ENCODE measurements at places on chromosomes 12 and 14.

DNA sequence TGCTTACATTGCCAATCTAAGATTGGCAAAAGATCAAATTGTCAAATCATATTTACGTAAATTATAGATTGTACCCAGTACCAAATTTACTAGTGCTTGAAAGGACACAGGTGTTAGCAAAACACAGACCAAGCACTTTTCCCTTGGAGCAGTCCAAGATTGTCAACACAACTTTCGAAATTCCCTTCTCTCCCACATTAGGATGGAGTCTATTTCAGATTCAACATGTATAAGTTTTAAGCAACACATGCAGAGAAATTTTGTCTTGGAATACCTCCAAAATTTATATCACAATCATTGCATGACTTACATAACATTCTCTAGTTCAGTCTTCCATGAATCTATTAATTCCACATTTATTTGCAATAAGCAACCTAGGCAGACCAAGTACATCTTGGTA is 74.9 kb upstream of the SLCO1C1 start:
- DNase-seq, result no peak

GRCh38 chr14:102994689-102995088 is 62.7 kb downstream of the CDC42BPB start:
- DNase-seq, result no peak

DNA sequence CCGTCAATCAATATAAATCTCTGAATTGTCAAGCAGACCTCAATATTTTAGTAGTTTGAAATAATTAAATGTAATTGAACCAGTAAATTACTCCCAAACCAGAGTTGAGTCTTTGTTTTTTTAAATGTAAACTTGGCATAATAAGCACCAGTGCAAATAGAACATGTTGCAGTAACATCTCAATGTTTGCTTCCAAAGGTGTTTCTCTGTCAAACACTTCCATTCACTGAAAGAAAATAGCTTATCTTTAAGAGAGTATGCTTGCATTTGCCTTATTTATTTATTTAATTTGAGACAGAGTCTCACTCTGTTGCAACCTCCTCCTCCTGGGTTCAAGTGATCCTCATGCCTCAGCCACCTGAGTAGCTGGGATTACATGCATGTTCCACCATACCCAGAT is 39.9 kb upstream of the EGLN3 start:
- no peak for DNase-seq

DNA sequence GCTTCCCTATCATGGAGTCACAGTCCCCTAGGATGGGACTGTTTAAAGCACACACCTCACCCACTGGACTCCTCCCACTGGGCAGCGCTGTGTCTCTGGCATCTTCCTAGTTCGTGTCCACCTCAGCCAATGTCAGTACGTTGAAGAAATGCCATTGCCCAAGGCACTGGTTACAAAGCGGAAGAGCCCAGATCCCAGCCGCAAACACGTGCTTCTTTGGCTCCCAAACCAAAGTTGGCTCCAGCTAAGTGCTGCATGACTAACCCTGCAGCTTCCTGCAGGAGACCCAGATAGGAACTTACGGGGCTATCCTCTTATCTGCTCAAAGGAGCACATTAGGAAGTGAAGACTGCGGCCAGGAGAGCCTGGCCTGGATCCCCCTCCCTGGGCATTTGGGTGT is 9.3 kb downstream of the SYNE3 start:
- no peak for DNase-seq

DNA sequence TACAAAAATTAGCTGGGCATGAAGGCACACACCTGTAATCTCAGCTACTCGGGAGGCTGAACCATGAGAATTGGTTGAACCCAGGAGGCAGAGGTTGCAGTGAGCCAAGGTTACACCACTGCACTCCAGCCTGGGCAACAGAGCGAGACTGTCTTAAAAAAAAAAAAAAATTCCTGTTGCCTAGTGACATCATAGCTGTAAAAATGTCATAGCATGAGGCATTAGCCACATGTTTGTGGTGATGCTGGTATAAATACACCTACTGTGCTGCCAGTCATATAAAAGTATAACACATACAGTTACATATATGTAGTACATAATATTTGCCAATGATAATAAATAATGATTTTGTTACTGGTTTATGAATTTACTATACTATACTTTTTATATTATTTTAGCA is 22.2 kb downstream of the SLC41A2 start:
- no peak for DNase-seq

DNA sequence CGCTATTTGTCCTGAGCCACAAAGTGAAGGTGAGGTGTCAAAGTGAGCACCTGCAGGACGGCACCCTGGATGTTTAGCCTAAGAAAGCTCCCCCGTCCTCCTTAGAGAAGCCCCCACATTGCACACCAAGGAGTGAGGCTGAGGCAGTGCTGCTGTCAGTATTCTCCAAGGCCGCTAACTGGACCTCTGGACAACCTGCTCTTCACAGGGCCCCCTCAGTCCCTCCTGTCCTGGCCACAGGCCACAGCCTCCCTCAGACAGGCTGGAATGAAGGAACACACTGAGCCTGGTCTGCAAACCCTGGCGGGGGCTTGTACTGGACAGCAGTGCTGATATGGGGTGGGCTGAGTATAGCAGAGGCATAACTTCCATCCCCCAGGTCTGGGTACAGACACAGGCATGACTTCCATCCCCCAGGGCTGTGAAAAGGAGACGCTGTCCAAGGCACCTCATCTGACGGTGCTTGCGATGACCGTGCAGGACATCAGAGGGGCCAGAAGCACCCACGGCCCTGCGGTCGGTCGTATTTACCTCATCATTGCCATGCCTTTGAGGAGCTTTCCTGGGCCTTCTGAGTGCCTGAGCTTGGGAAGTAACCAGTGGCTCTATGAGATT is 82.4 kb upstream of the DIO3 start:
- DNase-seq, result peak; percentile 6

- DNase-seq, result no peak
Observed at GRCh38 chr14:56949828-56950227, 139.5 kb upstream of the OTX2 start.

DNA sequence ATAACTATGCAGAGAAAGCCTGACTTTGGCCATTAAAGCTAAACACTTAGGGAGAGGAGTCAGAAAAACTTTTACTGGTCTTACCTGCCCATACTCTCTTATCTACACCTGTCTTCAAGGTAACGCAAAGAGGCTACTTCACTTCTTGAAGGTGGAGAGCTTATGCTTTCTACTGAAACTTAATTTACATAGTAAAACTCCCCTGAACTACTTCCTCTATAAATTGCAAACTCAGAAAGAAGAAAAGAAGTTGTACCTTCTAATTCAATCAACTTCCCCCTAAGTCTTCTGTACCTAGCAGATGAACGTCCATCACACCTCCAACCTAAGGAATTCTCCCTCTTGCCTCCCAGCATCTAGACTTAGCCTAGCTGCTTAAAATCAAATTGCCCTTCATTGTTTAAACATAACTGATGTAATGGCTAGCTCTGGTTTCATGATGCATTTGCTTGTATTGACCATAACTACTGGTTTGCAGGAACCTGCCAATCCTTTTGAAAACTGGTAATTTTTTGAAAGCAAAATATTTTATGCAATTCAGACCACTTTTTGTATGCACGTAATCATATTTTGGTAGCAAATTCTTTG is 87.7 kb downstream of the STON2 start:
- DNase-seq, result no peak

- no peak for DNase-seq
Observed at GRCh38 chr12:106883426-106883825, 72.3 kb upstream of the TMEM263 start.

DNA sequence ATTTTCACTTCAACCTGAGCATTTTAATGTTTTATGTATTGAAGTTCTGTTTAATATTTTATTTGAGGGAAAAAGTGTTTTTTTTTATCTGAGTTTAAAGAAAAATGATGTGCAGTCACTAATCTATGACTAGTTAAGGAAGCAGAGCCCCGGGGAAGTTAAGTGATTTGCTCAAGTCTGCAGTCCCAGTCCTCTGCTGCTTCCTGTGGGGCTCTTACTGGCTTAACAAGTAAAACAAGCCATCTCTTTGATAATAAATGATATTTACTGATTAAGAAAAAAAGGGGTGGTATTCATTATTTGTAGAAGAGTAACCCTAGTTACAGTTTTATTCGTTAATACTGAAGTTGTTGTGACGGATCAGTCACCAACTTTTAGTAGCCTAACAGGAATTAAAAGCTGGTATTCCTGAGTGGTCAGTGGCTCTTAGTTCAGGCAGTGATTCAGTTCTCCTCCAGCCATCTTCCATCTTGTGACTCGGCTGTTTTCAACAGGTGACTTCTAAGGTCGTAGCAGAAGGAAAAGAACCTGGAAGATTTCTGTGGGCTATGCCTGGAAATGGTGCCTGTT is 21.7 kb downstream of the BICDL1 start:
- DNase-seq, result no peak

- no peak for DNase-seq
Observed at GRCh38 chr14:95948558-95948981, 71.9 kb downstream of the TUNAR start.

GRCh38 chr14:51644217-51644933 is 7.3 kb upstream of the FRMD6 start:
- DNase-seq, result no peak

GRCh38 chr12:57196439-57196838 is 20.2 kb upstream of the NXPH4 start:
- DNase-seq, result no peak

DNA sequence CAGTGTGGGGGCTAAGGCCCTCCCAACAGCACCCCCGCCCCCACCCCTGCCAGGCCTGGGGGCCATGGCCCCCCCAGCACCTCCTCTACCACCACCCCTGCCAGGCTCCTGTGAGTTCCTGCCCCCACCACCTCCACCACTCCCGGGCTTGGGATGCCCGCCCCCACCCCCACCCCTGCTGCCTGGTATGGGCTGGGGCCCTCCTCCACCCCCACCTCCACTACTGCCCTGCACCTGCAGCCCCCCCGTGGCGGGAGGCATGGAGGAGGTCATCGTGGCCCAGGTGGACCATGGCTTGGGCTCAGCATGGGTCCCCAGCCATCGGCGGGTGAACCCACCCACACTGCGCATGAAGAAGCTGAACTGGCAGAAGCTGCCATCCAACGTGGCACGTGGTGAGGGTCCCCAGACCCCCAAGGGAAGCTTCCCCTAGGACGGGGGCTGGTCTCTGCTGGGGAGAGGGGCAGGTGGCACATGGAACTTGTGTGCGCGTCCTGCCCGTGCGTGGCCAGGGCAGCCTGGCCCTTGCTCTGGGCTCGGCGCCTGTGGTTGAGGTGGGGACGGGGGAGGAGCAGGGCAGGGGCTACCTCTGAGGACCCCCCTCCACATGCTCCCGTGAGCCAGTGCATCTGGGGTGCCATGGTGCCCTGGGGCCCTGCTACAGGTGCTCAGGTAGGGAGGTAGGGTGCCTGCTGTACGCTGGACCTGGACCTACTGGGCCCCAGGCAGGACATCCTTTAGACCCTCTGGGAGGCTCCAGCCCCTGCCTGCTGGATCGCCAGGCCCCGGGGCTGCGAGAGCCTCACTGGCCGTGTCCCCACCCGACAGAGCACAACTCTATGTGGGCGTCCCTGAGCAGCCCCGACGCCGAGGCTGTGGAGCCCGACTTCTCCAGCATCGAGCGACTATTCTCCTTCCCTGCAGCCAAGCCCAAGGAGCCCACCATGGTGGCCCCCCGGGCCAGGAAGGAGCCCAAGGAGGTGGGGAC is 16.1 kb upstream of the ADSS1 start:
- no peak for DNase-seq

DNA sequence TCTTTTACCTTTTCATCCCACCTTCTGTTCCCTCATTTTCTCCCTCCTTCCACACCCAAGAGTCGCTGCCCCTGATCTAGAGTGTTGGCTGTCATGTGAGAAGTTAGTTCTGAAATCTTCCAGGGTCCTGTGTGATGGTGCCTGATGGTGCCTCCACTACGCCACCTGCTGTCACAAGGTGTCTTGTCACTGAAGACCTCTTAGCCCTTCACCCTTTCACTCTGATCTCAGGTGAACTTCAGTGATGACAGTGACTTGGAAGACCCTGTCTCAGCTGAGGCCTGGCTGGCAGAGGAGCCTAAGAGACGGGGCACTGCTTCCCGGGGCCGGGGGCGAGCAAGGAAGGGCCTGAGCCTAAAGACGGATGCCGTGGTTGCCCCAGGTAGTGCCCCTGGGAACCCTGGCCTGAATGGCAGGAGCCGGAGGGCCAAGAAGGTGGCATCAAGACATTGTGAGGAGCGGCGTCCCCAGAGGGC is 7.6 kb upstream of the PFDN5 start:
- peak; percentile 80 for DNase-seq

DNA sequence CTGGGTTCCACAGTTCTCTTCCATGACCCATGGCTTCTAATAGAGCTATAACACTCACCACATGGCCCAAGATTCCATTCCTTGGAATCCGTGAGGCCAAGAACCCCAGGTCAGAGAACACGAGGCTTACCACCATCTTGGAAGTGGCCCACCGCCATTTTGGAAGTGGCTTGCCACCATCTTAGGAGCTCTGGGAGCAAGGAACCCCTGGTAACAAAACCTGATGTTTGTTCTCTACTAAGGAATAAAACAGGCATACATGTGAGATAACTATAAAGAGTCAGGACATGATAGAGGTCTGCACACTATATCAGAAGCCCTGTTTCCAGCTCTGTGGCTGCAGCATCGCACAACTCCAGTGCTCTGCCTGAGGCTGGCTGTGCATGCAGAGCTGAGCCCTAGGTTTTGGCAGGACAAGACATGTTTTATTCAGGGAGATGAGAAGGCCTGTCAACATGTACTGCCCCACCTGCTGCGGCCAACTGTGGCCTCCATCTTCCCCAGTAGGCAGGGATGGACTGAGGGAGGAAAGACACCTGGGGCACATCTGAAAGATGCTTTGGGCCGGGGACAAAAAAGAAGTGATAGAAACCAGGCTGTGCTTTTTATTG is 344.9 kb downstream of the DAD1 start:
- no peak for DNase-seq

DNA sequence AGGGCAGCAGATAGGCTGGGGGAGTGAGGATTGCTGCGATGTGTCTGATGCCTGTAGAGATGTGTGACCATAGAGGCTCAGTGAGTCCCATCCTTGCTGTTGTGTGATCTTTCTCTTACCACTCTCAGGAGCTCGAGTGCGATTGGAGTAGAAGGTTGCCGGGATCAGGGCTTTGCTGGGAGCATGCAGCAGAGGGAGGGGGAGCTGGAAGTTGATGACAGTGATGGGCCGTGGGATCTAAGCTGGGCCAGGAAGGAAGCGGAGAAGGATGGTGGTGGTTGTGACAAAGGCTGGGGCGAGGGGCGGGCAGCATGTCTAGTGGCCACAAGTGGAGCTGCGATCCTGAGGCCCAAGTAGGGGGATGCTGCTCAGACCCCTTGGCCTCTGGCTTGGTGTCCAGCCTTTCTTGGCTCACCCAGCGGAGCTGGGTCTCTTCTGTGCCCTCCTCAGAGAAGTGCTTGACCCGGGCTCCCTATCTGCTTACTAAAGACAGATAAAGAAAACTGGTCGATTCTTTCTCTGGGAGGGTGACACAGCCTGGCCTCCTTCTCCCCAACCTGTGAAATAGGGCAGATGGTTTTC is 66.2 kb downstream of the PRMT8 start:
- DNase-seq, result no peak

GRCh38 chr12:124380796-124381455 is 86.0 kb downstream of the RFLNA start:
- no peak for DNase-seq

DNA sequence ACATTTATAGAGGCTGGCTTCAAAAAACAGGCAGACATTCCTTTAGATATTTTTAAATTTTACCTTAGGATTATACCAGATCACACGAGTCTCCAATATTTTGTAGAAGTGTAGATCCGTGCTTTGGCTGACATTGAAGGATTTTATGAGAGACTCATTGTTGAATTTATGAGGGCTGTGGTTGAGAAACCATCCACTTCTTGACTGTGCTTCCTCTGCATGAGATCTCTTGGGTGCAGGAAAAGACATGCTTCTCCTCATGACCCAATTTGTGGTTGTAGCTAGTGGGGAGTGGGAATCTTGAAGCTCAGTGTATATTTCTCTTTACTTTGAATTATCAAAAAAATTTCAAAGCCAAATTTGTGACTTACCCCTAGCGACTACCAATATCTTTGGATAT is 36.7 kb upstream of the NKX2-8 start:
- DNase-seq, result no peak
